Activated naive CD4-positive, alpha-beta T cell (primary cell): ENCODE measurements at places on chromosomes 11 and 22.

DNA sequence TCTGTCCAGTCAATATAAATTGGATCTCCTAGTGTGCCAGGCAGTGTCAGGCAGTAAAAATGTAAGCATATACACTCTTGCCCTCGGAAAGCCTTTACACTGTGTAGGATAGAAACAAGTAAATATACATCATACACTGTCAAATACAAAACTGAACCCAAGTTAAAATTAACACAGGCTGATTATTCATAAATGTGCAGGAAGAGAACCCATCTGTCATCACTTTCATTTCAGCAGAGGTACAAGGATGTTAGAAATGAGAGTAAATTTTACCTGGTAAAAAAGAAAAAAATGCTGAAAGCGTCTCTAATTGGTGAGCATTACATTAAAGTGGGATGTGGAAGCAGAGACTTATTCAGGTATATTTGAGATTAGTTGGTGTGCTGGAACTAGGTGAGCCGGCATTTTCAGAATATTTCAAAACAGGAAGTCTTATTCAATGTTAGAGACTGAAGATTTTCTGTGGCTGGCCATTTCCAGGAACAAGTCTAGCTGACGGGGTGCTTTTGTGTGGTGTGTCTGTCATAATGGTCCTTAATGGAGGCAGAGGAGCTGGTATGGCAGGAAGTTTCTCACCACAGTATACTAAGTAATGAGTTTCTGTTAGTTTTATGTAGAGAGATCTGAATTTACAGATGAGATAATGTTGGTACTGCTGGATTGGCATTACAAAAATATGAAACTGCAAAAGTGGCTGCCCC, 192.6 kb downstream of the CASP12 start:
- peak; percentile 2 for DNase-seq

- DNase-seq: no peak
Observed at GRCh38 chr11:106263527-106263926, 186.1 kb downstream of the AASDHPPT start.

GRCh38 chr22:48826546-48826945, 1001.1 kb downstream of the BRD1 start:
- no peak for DNase-seq

DNA sequence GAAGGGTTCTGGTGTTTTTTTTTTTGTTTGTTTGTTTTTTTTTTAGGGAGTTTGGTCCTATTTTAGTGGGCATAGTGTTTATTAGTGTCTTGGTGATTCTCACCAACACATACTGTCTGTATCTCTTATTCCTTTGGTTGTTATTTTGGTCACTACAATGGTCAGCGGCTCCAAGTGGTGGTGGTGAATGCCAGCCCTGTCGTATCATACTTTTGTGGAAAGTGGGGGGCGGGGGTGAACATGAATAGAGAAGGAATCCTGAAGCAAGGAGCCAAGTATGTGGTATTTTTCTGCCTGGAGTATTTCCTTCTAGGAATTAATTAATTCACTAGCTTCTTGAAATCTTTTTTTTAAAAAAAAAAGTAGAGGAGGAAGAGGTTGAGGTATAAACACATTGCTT, 79.6 kb downstream of the GRK3 start:
- DNase-seq: no peak

DNA sequence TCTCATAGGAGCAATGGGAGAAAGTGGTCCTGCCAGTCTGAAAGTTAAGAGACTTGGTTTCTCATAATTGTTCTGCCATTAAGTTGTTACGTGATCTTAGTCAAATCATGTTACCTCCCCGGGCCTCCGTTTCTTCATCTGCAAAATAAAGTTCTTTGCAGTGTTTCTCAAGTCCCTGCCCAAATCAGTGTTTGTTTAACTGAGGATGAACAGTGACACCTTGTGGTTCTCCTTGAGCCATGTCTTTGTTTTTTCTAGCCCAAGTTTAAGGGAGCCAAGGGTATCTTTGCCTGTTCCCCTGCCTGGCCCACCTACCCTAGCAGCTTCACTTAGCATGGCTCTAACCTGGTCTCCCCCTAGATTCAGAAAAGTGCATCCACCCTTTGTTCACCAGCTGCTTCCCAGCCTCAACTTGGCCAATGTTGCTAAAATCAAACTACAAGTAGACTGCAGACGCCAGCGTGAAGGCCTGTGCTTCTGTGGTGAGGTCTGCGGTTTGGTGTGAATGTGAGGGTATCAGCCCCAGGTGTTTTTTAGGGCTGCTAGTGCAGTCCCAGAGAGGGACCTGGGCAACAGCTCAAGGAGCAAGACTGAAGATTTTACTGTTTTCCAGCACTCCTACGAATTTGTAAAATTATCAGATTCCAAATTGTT, 35.5 kb downstream of the FZD4 start:
- DNase-seq: no peak

DNA sequence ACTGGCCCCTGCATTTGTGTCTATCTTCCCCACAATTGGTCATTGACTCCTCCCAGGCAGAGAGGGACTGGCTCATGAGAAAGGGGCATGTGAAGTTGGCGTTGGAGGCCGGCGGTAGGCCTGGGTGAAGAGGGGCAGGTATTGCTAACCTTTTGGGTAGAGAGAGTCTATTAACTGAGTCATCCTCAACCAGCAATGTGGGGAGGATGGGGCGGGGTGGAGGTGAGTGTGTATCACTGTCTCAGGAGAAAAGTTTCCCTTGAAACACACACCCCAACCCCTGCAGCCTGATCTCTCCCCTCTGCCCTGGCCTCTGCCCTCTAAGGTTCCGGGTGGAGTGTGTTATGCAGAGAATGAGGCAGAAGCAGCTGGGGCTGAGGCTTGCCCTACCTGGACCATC, 60.1 kb upstream of the PHF21B start:
- DNase-seq: no peak

DNA sequence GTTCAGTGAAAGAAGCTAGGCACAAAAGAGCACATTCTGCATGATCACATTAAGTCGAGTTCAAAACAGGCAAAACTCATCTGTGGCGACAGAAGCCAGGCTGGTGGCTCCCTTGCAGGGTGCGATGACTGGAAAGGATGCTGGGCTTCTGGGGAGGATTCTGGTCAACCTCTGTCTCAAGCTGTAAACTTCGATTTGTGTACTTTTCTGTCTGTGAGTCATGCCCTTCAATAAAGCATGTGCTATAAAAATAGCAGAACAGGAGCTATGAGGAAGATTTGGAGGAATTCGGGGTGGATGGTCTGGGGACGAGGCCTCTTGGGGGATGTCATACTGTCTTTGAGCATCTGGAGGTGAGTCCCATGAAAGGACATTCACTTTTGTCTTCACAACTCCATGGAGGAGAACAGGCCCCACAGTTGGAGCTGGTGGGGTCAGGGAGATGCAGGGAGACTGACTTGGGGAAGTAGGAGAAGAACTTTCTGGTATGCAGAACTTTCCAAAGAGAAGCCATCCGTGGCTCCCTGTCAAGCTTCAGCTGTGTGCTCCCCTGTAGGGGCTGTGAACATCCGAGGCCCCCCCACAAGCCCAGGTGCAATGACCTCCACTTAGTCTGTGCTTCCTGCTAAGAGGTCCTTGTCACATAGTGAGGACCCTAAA, 77.8 kb upstream of the LINC01488 start:
- no peak for DNase-seq

- DNase-seq: no peak
Observed at GRCh38 chr11:124075841-124076651, 34.9 kb upstream of the OR10G7 start.

DNA sequence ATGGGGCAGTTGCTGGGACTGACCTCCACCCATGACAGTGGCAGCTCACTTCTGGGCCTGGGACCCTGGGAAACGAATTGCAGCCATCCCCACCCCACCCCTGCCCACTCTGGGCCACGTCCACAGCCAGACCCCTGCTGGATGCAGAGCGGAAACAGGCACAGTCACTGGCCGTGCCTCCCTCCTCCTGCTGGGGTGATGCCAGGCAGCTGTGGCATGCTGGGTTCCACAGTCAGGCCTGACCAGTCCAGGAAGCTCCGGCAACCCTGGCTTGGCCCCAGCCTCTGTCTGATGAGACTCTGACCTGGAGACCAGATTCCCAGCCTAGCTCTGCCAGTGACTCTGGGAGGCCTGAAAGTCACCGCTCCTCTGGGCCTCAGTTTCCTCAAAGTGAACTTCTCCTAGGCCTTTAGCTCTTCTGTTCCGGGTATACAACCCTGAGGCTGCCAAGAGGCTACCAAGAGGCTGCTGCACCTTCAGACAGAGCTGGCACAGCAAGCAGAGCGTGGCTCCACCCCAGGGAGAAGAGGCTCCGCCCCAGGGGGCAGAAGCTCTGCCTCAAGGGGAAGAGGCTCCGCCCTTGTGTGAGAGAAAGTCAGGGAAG, 8.9 kb downstream of the SULT4A1 start:
- no peak for DNase-seq

GRCh38 chr22:42062506-42063170, 8.0 kb downstream of the NAGA start:
- DNase-seq: no peak

GRCh38 chr22:24727218-24727851, 47.2 kb downstream of the PIWIL3 start:
- no peak for DNase-seq

GRCh38 chr11:121589946-121590537, 137.3 kb upstream of the SORL1-AS1 start:
- DNase-seq: no peak

DNA sequence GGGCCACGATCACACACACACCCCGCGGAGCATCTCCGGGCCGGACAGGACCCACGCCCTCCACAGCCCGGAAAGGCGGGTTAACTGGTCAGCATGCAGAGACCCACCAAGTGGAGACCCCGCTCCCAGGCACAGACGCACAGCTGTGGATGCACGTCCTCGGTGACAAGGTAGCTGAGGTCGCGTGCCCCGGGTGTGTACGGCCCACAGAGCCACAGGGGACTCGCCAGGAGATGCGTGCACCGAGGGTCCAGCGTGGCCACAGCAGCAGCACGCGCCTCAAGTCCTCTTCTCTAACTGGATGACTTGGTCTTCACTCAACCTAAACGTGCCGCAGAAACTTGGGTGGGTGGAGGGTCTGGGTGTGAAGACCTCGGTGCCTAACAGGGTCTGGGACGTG, 5.5 kb downstream of the H19 start:
- DNase-seq: no peak

DNA sequence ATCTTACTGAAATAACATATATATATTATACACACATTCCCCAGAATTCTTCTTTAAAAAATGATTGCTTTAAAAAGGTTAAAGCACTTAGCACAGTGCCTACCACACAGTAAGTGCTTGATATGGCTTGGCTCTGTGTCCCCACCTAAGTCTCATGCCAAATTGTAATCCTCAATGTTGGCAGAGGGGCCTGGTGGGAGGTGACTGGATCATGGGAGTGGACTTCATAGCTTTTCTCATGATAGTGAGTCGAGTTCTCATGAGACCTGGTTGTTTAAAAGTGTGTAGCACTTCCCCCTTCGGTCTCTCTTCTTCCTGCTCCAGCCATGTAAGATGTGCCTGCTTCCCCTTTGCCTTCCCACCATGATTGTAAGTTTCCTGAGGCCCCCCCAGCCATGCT, 6.2 kb downstream of the CRYAB start:
- DNase-seq: no peak
